Activated T-helper 1 cell treated with anti-CD3 and anti-CD28 coated beads, Interleukin-2, amount 50 U/mL, for 16 hours (primary cell): ENCODE measurements at places on chromosomes 1 and 21.

- DNase-seq, result no peak
Observed at GRCh38 chr1:191905781-191906180, 252.5 kb upstream of the RGS18 start.

DNA sequence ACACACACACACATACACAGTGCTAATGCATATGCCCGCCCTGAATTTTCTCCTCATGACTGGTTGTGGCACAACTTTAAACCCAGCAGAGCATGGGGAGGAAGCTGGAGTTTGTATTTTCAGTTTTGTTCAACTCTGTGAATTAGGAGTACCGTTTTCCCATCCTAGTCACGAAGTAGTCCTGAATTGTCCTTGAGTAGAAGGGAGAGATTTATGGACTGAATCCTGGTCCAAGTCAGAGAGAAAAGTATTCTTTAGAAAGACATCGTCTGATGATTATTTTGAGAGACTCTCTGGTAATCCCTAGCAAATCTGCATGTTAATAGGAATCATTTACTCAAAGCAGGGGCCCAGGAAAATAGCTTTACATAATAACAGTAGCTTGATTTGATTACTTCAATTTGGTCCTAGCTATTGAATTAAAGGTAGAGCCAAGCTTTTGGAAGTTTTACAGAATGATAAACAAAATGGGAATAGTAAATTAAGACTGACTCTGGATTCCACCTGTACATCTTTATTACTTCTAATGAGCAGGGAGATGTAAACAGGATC is 60.5 kb upstream of the OLIG2 start:
- DNase-seq, result no peak

DNA sequence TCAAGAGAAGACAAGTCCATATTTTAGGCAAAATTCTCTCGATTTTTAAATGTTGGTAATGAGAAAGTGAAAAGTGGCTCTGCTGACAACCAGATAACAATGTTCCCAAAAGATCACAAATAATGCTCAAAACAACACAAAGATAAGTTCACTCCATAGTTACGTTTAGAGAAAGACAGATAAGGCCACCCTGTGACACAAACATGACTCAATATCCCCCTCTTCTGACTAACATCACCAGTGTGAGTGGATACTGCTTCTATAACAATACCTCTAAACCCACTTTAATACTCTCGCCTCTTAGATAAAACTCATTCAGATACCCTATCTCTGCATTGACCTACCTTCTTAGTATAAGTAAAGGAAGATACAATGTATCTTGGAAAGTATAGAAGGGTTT is 51.2 kb upstream of the RGS7 start:
- no peak for DNase-seq

DNA sequence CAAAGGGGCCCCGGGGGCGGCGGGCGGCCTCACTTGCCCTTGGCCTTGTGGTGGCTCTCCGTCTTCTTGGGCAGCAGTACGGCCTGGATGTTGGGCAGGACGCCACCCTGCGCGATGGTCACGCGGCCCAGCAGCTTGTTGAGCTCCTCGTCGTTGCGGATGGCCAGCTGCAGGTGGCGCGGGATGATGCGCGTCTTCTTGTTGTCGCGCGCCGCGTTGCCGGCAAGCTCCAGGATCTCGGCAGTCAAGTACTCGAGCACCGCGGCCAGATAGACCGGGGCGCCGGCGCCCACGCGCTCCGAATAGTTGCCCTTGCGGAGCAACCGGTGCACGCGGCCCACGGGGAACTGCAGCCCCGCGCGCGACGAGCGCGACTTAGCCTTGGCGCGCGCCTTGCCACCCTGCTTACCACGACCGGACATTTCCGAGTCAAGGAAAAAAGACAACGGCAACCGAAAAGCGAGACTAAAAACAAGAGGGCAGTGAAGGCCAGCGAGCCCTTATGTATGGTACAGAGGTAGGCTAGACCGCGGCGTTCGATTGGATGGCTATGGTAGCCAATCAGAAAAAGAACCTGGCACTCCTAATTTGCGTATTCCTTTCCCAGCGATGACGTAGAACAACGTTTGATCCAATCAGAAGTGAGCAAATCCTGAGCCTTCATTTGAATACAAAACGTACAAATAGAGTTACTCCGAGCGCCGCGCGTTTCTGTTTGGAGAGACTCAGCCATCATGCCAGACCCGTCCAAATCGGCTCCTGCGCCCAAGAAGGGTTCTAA is 29.6 kb upstream of the RNF187 start:
- peak; percentile 65 for DNase-seq

- DNase-seq, result no peak
Observed at GRCh38 chr1:180939711-180940103, 27.0 kb downstream of the KIAA1614 start.

DNA sequence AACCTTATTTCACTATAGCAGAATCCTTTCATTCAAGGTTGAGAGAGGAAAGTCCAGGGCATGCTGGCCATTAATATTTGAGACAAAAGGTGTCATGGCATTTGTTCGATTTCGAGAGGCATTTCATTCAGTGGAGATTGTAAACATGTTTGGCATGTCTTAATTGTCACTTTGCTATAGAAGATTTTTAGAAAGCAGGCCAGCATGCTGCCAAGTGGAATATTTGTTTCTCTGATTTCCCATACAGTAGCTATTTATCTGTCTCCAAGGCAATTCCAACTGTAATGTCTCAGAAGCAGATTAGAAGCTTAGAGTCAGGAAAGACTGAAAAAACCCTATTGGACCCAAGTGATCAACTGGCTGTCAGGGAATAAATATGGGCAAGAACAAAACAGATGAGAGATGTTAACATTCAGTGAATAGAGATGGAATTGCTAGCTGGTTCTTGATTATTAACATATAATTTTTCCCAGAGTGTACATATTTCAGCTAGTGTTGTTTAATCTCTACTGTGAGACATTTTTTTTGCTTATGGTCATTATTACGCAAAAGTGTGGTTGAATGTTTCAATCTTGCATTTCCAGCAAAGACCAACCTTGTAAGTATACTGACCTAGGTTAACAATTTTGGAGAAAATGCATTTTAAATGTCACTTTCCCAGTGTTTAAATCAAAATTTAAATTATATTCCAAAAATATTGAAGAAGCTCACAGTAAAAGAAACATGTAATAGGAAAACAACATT is 174.6 kb downstream of the KCNK2 start:
- DNase-seq, result no peak

- no peak for DNase-seq
Observed at GRCh38 chr1:100799954-100800612, 80.5 kb downstream of the VCAM1 start.

- DNase-seq, result no peak
Observed at GRCh38 chr1:115218699-115219098, 119.3 kb downstream of the NGF start.

DNA sequence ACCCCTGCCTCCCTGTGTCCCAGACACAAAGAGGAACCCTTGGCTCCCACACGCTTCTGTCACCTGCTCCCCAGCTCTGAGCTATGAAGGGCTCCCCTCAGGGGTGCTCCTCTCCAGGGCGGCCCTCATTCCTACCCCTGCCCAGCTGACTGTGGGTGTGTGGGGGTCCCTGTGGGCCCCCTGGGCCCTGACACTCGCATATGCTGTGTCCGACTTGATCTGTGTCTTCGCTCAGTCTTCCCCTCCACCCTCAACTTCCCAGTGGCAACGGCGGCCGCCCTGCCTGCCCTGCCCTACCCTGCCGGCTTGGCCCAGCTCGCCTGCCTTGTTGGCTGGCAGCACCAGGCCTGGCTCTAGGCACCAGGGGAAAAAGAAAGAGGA is 1.2 kb downstream of the KCNQ4 start:
- no peak for DNase-seq

GRCh38 chr1:23774174-23774880 is 3.9 kb upstream of the PITHD1 start:
- DNase-seq, result no peak

DNA sequence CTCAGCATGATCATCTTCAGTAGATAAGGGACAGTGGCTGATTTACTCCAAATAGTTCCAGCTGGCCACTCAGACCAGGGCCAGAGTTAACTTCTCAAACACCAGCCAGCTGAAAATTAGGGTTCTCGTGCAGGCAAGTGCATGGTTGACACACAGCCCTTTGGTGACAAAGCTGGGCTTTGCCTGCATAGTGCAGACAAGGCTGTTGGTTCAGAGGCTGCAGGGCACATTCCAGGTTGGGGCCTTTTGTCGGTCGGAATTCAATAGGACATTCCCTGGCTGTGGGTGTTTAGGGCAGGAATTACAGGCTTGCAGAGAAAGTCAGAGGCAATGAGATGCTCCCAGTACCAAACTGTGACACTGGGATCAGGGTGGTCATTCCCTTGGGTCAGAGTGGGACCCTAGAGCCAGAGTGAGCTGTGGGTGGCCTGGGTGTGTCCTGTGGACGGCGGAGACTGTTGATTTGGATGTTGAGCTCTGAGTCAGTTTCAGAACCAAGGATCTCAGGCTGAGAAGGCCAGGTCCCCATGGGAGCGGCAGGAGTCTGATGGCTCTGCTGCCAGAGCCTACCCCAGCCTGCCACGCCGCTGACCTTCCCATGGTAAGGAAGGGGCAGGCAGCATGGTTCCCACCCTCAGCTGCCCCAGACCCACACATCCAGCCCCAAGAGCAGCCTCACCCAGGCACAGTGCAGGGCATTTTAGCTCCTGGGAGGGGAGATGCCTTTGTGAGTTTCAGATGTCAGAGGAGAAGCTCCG is 56.2 kb downstream of the STUM start:
- DNase-seq, result no peak

- DNase-seq, result no peak
Observed at GRCh38 chr21:33816174-33816573, 99.4 kb downstream of the ATP5PO start.

DNA sequence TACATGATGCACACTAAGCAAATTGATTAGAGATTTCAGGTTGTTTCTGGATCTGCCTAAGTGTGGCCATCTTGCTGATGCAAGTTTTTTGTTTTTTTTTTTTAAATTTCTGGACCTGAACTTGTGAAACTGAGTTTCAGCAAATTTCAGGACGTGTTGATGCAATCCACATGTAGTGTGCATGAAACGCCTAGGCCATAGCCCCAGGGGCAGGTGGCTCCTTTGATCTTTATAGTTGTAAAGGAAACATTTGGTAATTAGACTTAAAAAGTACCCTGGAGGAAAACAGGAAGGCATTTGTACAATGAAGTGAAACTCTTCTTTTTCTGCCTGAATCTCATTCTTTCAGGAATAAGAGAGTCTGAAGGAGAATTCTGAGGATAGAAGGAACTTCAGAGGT is 162.2 kb upstream of the LHX8 start:
- no peak for DNase-seq

GRCh38 chr1:218049641-218050040 is 235.5 kb upstream of the RRP15 start:
- DNase-seq, result no peak

DNA sequence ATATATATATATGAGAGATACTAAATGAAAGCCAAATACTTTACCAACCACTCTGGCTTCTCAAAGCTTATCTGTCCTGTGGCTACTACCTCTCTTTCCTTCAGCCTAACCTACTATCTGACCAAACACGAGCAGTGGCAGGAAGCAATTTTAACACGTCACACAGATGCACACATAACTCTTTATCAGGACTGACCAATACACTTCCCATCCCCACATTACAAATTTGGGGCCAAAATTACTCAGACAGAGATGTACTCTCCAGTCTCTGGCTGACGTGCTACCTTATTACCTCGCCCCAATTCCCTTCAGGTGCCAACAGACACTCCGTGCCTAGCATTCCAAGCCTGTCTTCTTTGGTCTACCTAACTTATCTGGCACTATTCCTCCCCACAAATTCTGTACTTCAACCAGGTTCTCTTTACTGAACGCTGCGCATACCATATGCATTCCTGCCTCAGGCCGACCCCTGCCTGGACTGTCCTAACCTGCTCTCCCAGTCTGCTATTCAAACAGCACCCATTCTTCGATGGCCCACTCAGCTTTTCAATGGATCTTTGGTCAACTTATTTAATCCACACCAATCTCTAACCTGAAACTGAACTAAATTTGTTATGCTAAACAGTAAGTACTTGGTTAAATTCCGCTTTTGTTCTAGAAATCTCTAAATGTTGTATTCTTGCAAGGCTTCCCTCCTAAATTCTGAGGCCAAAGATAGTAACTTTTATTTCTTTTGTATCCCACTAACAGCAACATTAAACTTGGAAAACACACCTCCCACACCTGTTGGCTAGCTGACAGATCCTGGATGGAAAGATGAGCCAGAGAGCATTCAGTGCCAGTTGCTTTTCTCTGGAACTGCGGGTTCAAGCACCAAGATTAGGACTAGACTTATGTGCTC is 27.9 kb downstream of the RERE start:
- DNase-seq, result no peak

- DNase-seq, result no peak
Observed at GRCh38 chr1:192133350-192133926, 24.8 kb upstream of the RGS18 start.

DNA sequence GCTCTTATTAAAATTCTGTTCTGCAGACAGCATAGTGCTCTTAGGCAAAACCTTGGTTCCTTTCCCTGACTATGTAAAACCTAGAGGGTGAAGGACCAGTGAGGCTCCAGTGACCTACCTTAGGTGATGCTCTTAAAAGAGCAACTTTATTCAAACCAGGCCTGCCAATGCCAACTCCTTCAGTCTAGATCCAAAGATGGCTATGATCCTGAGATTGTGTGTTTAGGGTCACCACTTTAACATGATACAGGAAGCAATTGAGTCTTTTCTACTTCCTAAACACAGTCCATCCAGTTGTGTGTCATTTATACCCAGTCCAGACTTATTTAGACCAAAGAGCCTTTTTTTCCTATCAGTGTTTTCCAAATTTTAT is 10.8 kb downstream of the MCL1 start:
- no peak for DNase-seq

DNA sequence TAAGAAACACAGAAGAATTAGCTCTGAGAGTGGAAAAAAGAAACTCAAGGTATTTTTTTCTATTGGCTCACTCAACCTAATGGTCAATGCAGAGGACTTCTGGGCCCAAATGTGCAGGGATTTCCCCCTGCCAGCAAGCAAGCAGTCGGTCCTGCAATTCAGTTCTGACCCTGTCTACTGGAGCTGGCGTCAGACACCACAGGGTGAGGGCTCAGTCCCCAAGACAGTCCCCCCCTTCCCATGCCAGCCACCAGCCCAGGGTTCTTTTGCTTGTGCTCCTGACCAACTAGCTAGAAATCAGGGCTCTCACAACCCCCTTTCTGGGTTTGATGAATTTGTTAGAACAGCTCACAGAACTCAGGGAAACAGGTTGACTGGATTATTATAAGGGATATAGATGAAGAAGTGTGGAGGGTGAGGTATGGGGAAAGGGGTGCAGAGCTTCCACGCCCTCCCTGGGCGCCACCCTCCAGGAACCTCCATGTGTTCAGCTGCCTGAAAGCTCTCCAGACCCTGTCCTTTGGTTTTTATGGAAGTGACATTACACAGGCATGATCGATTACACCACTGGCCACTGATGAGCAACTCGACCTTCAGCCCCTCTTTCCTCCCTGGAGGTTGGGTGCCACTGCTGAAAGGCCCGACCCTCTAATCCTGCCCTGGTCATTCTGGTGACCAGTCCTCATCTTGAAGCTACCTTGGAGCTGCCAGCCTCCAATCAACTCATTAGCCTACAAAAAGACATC is 22.5 kb upstream of the PWP2 start:
- no peak for DNase-seq
